ENCODE measurements at places on chromosomes 1 and 21.
A peak's percentile ranks its signal among the peaks of the same experiment; 100 is the strongest.

DNA sequence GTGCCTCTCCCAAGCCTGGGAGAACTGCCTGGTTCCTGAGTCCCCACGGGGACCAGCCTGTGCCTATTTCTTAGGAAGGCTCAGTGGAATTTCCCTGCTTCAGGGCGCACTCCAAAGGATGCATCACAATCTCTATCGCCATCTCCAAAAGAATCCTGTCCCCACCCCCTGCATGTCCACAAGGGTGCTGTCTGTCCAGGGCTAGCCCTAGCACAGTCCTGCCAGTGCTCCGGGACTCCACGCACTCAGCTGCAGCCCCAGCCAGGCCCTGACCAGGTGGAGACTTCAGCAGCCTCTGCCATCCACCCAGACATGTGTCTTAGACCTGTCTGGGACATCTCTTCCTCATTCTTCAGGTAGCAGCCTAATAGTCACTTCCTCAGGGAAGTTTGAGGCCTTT lies 199.7 kb downstream of the GRIK3 start:
- no peak for DNase-seq

DNA sequence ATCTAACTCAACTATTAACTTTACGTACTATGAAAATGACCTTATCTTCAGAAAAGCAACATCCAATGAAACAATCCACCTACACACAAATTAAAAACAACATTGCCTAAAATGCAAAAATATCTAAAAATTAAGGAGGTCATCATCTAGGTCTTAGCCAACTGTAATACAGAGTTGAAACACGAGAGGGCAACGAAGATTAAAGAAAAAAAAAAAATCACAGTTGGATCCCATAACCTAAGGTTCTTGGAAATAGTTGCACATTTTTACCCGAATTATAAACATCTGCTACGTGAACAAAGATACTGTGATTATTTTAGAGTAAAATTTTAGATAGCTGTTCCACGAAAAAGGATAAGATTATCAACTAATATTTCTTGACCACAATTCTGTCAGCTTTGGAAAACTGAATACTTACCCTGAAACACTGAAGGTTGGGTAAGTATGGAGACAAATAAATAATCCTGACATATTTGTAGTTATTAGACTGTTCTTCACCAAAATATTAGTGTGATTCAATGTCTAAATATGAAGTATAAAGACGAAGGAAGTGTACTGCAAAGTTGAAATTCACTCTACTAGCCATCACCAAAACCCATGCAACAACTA lies 88.0 kb upstream of the AK4 start:
- DNase-seq, result no peak

- no peak for DNase-seq
Observed at GRCh38 chr1:18344755-18345154, 136.0 kb upstream of the KLHDC7A start.

GRCh38 chr1:206105464-206105995 lies 11.7 kb downstream of the AVPR1B start:
- no peak for DNase-seq

GRCh38 chr1:228463559-228464455 lies 23.4 kb upstream of the RNF187 start:
- peak; percentile 17 for DNase-seq

- DNase-seq, result no peak
Observed at GRCh38 chr21:41755258-41755933, 11.5 kb downstream of the RIPK4 start.

- DNase-seq, result no peak
Observed at GRCh38 chr1:17916702-17917101, 161.6 kb downstream of the ACTL8 start.

GRCh38 chr1:216325946-216326345 lies 97.3 kb downstream of the USH2A start:
- no peak for DNase-seq

GRCh38 chr1:221736714-221737113 lies 5.2 kb downstream of the DUSP10 start:
- no peak for DNase-seq

DNA sequence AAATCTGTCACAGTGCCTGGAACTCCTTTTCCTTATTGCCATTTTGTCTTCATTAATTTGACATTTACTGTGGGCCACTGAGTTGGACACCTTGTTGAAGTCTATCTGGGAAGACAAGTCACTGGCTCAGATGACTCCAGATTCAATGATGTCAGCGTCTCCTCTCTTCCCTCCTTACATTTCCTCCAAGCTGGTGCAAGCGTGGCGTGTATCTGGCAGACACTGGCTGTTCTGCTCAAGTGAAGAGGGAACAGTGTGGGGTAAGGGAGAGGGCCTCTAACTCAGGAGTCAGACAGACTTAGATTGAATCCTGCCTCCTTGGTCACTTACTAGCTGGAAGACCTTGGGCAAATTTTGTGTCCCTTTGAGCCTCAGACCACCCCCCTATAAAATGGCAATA lies 8.7 kb upstream of the ZNF691 start:
- no peak for DNase-seq

DNA sequence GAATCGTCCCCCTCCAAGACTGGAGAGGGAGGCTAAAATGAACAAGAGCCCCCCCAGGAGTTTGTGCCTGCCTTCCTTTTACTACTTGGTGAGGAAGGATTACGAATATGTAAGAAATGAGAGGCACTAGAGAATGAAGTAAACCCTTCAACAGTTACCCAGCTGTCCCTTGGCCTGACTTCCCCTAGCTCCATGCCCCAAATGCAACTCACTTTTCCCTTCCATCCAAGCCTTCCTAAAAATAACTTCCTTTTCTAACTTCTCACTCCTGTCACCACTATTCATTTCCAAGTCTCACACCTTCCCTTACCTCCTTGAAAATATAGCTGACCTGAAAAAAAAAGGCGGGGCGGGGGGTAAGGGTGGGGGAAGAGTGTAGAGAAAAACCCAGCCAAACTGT lies 96.6 kb upstream of the HNRNPU start:
- no peak for DNase-seq

- no peak for DNase-seq
Observed at GRCh38 chr1:190196020-190196419, 281.6 kb downstream of the BRINP3 start.

DNA sequence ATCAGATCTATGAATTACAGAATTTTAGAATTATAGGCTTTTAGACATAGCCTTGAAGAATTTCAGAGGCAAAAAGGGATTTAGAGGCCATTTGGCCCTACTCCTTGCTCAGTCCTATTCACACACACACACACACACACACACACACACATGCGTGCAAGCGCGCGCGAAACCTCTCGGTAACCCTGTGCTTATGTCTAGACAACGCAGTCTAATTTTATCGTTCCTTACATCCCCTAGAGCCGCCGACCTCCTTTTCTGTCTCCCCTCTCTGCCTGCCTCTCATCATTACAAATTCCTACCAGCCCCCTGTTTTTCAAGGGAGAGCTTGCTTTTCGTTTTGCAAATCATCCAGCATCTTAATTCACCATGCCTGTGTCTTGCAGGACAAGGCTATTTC lies 252.1 kb downstream of the FOXD2 start:
- no peak for DNase-seq

- no peak for DNase-seq
Observed at GRCh38 chr21:18163956-18164355, 80.7 kb upstream of the CHODL start.

DNA sequence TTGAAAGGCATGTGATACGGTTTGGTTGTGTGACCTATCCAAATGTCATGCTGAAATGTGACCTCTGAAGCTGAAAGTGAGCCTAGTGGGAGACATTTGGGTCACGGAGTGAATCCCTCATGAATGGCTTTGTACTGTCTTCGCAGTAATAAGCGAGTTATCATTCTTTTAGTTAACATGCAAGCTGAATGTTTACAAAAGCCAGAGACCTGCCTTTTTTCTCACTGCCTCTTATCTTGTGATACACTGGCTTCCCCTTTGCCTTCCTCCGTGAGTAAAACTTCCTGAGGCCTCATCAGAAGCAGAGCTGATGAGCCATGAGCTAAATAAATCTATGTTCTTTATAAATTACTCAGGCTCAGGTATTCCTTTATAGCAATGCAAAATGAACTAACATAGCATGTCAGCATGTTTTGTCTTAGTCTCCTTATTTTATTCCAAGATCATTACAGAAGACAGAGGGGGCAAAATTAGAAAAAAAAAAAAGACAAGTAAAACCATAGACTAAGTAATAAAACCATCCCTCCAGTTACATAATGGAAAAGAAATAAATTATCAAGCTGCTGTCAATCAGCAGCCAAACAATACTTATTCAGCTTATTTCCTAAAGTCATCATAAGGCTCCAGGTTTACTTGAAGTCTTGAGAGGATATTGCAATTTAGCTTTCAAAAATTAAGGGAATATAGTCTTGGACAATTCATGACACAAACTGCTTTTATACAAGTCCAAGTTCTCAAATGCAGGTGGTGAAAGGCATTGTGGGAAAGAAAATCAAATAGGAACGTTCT lies 12.1 kb downstream of the RGS18 start:
- DNase-seq, result no peak

GRCh38 chr1:108591466-108591865 lies 31.6 kb downstream of the EEIG2 start:
- DNase-seq, result no peak

DNA sequence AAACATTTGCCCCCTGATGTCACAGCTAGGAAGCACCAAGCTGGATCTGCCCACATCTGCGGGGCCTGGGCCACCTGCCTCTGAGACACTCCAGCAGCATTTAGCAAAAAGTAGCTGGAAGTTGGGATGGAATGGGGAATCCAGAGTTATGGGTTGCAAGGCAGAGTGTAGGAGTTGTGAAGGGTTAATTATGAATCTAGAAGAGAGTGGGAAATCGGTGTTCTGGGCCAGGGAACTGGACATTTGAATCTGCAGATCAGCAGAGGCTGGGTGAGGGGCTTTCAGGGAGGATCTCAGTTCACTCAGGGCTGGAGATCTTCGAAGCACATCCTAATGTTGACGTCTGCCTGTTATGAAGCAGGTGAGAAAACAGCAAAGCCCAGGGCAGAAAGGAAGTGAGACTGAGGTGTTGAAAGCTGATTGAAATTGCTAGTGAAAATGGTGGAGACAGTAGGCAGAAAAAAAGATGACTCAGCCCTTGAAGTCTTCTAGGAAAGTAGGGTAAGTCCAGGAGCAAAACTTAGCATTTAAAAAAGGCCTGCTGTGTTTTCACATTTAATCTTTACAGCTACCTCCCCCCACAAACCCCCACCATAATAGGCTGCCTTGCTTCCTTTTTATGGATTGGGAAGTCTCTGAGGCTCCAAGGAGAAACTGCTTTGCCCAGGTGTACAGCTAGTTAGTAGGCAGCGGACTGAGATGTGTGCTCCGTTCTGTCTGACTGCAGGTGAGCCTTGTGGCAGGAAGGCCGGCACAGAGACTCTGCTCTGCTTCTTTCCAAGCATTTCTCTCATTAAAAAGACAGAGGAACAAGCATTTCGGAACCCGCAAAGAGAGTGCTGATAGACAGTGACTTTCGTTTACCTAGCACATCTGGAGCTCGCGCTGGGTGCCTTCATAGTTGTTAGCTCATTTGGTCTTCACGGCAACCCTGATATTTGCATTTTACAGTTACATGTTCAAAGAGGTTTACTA lies 7.2 kb downstream of the VANGL1 start:
- no peak for DNase-seq

GRCh38 chr1:203034422-203035110 lies 8.3 kb downstream of the PPFIA4 start:
- DNase-seq, result no peak

DNA sequence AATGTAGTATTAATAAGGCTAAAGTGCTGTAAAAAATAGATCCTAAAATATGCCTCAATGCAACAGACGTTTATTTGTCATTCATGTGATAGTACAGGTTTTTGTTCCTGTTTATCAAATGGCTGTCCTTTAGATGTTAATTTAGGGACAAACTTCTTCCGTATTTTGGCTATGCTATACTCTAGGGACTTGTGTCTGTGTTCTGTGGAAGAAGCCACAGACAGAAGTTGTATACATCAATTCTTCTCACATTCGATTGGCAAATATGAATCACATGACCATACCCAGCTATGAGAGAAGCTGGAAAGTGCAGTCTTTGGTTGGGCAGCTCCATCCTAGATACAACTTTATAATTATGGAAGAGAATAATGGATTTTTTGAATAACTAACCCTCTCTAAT lies 232.7 kb upstream of the SNX7 start:
- DNase-seq, result no peak

- no peak for DNase-seq
Observed at GRCh38 chr1:94055459-94056122, 65.4 kb downstream of the ABCA4 start.

DNA sequence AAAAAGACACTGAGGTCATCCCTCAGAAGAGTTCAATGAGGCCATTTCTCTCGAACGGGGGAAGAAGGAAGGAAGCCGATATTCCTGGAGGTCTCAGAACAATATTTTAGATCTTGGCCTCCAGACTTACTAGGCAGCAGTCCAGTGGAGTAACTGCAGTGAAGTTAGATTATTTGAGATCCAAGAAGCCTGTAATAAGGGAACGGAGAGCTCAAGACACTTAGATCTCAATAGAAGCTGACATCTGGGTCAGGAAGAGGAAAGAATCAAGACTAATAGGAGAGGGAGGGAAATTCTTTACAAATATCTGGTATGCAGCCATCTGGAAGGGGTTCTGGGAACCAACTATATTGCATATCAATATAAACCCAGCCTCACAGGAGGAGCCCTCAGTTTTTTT lies 13.6 kb upstream of the ENAH start:
- DNase-seq, result no peak

DNA sequence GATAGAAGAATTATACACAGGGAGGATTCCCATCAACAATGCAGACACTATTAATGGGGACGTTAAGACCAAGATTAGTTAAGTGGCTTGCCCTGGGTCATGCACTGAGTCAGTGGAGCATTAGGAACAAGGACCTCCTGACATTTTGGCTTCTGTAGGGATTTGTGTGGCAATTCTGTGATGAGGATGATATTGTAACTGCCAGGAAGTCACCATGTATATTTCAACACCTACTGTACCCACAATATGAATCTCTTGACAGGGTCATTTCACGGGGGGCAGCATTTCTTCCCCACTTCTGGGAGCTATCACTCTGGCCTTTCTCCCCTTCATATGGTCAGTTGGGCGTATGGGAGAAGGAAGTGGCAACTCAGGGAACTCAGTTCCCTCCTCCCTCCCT lies 134.9 kb downstream of the RUNX1 start:
- DNase-seq, result no peak

DNA sequence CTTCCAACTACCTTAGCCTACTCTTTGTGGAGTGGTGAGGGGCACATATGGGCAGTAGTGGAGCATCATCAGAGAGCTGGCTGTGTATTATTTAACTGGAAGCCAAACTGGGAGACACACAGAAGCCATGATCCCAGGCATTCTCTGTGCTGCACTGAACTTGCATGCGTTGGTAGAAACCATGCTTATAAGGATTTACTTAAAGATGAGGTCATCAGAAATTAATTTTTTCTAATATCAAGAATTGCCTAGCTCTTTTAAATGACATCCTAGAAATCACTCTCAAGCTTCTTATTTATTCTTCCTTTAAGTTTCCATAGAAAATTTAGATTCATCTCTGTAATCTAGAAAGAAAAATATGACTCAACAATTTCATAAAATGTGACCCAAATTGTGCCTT lies 136.2 kb downstream of the KCNK1 start:
- DNase-seq, result no peak

All from activated T-helper 1 cell treated with anti-CD3 and anti-CD28 coated beads, Interleukin-2, amount 50 U/mL, for 16 hours (primary cell).